ENCODE measurements at places on chromosomes 1 and 21.
A peak's percentile ranks its signal among the peaks of the same experiment; 100 is the strongest.

GRCh38 chr1:189538271-189538670 is 939.4 kb downstream of the BRINP3 start:
- DNase-seq, result no peak

GRCh38 chr1:9128520-9129265 is at the start of gene GPR157:
GPR157 (minus strand) TSS chr1:9129102; CDS start chr1:9129027, 75 bp downstream.
- DNase-seq, result peak; percentile 95

DNA sequence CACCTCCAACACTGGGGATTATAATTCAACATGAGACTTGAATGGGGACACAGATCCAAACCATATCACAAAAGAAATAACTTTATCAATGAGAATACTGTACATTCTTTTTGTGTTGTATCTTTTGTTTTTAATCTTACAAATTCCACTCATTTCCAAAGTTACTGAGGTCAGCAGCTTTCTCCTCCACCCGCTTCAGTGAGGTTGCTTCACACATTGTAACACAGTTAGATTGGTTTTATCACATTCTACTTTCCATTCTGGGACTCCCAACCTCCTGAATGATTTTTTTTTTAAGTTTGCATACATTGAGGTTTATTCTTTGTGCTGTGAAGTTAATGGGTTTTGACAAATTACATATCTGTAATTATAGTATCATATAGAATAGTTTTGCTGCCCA is 43.8 kb downstream of the DDAH1 start:
- DNase-seq, result no peak

DNA sequence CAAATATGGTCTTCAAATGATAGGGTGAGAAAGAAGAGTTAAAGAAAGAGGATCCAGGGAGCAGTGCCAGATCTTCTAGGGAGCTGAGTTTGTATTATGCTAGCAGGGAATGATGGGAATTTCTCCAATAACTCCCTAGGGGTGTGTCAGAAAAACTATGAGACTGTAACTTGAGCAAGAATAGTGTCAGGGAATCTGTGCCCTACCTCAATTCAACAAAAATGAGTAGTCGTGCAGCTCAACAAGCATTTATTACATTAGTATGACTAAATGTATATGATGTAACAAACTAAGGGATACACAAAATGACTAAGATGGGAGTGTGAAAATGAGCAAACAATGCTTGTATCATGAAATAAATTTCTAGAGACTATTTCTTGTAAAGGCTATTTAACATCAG is 24.2 kb downstream of the SPAG17 start:
- no peak for DNase-seq

- no peak for DNase-seq
These were observed 77.3 kb downstream of the RPE65 start for GRCh38 chr1:68372487-68372886.

DNA sequence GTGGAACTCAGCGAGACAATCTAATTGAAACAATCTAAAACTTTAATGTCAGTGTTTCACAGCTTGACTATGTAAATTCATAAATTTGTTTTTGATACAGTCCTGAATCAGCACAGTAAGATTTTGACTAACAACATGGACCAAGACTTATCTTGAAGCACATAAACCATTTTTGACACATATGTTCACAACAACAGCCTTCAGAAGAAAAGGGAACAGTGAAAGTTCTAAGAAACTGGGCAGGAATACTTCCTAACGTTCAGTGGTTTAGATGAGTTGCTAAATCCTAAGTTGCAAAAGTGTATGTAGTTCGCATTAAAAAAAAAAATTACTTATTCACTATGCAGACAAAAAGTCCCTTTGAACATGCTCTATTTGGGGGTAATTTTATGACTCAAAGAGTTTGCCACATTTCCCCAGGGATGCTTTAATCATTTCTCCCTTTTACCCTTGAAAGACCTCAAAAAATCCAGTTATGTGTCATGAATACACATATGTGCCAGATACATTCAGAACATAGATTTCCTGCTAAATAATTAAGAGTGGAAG is 120.2 kb downstream of the MRPL39 start:
- peak; percentile 90 for DNase-seq

GRCh38 chr1:204493145-204493983 is 1.2 kb downstream of the PIK3C2B start:
- DNase-seq, result no peak

- DNase-seq, result no peak
These were observed 128.0 kb upstream of the KLHDC7A start for GRCh38 chr1:18352636-18353265.

- DNase-seq, result no peak
These were observed 41.6 kb upstream of the PPIAL4F start for GRCh38 chr1:144551107-144551542.

DNA sequence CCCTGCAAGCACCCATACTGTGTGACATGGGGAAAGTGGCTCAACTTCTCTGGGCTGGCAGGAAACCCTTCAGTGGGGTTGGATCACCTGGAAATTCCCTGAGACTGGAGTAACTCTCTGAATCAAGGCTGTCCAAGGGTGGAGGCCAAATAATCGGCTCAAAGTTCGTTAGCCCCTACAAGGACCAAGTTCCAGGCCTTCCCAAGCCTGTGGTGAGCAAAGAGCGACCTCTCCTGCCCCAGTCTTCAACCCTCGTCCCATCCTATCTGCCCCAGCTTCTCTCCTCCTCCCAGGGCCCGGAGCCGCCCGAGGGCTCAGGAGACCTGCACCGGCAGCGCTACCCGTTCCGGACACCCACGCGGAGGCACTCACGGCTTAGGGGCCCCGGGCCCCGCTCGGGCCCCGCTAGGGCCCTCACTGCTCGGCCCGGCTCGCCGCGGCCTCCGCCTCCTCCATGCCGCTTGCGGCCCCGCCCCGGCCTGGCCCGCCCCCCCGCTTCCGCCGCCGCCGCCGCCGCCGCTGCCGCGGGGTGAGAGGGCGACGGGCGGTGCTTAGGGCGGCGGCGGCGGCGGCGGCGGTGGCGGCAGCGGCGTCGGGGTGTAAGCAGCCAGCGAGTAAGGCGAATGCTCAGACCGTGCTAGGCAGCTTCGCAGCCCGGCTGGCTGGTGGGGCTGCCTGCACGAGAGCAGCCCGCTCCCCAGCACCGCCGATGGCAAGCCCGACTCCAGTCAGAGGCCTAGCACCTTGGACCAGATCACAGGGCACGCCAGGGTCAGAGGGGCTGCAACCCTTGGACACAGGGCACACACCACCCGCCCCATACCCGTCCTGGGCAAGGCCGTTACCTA is at the start of gene POMGNT1:
Gene POMGNT1, minus strand, starts transcription at position 471 of the 848 bp plus-strand sequence. CDS start 613 bp downstream, outside the sequence.
- peak; percentile 86 for DNase-seq

DNA sequence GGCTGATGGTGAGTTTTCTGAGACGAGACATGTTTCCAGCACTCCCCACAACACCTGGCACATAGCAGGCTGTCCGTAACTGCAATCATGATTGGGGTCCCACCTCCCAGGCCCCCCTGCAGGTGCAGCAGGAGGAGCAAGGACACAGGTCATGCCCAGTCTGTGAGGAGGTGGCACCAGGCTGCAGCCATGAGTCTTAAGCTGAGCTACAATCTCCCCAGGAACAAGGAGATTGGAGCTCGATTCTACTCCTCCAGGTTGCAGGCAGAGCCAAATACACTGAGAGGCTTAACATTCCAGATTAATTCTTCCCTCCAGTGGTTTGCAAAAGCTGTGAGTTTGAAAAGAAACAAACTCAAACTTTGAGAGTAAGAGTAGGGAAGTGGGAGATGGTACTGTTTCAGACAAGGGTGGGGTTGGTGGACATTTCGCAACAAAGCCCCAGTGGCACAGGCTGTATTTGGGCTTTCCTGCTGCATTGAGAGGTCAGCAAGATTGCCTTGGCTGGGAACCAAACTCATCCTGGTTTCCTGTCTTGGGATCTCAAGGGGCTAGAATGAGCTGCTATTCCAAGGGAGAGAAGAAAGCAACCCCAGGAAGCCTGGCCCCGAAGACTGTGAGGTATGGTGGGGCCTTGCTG is 64.8 kb upstream of the GALNT2 start:
- DNase-seq, result no peak

DNA sequence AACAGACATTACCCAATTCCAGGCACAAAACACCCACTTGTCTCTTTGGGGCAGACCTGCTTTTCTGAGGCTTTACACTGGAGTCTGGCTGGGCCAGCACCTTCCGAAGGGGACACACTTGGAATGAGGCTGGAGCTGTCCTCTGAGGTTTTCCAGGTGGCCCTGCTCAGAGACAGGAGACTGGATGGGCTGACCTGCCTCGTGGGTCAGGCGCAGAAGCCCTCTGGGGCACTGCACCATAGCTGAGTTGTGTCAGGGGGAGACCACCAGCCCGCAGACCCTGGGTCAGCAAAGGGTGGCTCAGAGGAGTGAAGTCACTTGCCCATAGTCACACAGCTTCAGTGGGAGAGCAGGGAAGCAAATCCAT is 1.8 kb downstream of the SH2D5 start:
- no peak for DNase-seq

DNA sequence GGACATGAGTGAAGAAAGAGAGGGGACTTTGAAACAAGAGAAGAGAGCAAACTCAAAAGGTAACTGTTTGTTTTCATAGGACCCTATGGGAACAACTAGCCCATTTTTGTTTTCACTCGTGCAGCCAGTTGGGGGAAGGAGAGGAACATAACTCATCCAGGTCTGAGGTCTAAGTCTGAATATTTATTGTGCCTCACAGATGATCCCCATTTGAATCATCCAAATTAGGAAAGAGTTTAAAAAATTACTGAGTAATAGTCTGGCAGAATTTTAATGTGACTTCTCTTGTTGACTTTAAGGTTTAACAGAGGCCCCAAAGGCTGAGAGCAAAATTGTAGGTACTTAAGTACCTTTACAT is 10.4 kb upstream of the TSPAN2 start:
- DNase-seq, result no peak

GRCh38 chr1:93600663-93601062 is 81.0 kb downstream of the BCAR3 start:
- DNase-seq, result no peak

- no peak for DNase-seq
These were observed 88.1 kb upstream of the CACYBP start for GRCh38 chr1:174911606-174912005.

- DNase-seq, result peak; percentile 84
These were observed 29.6 kb downstream of the DUSP10 start for GRCh38 chr1:221712198-221712684.

DNA sequence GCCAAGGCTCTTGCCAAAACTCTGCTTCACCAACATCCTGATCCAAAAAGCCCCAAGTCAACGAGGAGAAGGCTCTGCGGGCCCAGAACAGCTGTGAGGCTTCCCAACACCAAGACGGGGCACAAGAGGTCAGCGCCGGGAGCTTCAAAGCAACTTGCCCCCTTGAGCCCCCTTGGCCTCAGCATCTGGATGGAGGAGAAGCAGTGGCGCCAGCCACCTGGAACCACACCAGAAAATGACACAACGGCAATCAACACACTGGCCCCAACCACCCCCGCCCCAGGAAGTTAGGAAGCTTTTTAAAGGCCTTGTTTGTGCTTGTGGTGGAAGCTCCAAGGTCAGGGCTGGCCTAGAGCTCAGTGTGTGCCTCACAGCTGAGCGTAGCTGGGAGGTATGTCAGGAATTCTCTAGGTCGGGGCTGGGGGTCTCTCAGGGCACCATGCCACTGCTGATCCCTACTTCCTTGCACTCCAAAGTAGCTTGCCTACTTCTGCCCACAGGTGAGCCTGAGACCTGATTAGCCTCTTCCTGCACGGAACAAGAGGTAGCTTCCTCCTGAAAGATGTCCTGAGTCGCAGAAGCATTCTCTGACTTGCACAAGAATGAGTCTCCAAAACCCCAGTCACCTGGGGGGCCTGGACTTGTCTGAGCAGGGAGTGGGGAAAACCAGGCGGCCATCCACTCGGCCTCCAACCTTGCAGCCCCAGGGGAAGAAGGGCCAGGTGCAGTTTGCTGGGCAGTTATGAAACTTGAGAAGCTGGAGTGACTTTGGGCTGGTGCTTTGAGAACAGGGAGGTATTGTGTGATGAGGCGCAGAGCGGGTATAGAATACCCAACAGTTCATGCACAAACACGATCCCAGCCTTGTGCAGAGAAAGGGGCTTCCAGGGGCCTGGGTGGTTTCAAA is 9.7 kb upstream of the SRP9 start:
- DNase-seq, result no peak

DNA sequence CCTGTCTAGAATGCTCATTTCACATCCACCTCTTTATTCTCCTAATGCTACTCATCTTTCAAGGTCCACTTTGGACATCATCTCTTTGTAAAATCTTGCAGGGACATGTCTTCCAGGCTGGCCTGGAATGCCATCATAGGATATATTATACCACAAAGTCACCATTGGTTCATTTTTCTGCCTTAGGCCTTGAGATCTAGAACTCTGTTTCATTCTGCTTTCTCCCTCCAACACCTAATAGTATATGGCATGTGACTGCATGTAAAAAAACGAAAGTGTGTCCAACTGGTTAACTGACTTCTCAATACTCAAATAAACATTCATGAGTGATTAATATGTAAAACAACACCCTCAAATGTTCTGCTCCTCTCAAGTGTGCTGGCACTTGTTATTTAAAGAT is 84.1 kb downstream of the RGS2 start:
- no peak for DNase-seq

DNA sequence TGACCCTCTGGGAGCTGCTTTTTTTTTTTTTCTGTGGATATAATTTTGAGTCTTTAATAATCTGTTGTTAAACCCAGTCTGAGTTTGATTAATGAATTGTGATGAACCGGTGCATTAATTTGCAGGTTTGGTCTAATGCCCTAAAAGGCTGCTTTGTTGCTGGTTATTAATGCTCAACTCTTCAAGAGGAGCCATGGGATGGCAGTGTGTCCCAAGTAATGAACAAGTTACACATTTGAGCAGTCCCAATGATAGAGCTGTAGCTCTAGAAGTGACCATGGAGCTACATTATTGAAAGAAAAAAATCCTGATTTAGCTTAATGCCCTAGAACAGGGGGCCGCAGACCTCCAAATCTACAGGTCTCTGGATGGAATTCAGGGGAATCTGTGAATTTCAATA is 53.1 kb downstream of the RWDD3 start:
- DNase-seq, result no peak

- DNase-seq, result peak; percentile 41
These were observed 30.5 kb downstream of the BATF3 start for GRCh38 chr1:212669102-212669501.

GRCh38 chr1:234713859-234714258 is 103.9 kb upstream of the IRF2BP2 start:
- no peak for DNase-seq

- no peak for DNase-seq
These were observed 15.4 kb downstream of the HDAC1 start for GRCh38 chr1:32307324-32307723.

GRCh38 chr21:45372732-45373355 is 32.1 kb upstream of the COL18A1 start:
- DNase-seq, result peak; percentile 31

DNA sequence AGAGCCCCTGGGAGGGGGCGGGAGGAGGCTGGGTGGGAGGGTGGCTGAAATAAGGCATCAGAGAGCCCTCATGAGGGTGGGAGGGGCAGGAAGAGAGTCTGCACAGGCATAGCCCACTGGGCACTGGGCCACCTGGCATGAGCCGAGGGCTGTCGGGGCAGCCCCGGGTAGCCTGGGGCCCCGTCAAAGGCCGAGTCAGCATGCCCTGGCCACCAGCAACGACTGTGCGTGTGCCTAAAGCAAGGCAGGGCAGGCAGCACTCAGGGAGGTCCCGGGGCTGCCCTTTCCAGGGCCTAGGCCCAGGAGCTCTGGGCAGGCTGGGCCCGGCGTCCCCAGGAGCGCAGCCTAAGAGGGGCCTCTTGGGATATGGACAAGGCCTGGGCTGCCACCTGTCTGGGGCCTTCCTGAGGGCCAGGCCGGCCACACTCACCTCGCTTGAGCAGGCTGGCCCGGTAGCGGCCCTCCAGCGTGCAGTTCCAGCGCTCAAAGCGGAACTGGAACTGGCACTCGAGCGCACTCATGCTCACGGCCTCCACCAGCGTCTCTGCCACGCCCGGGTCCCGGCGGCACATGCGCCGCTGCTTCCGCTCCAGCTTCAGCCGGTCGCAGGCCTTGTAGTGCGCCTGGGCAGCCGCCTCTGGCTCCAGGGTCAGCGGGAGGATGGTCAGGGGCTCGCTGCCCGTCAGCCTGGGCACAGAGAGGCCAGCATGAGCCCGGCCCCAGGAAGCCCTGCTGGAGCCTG is 22.7 kb downstream of the WNT9A start:
- DNase-seq, result no peak
